ENCODE measurements at places on chromosomes 5 and 9. TPM values are rescaled to one million over a fixed set of nuclear protein-coding genes. Genes with fewer than 3 reads are reported as not detected.

- no peak overlapping the region for H3K27ac ChIP-seq
- H3K4me3 ChIP-seq: no peak overlapping the region
- H3K4me1 ChIP-seq: no peaks in the 10 kb centered on the region
- H3K27me3 ChIP-seq: no peaks in the 10 kb centered on the region
Measured at GRCh38 chr9:127598839-127599549, 13.1 kb upstream of the STXBP1 start.

GRCh38 chr5:122183098-122183787, 53.9 kb downstream of the ZNF474 start:
- no peak for DNase-seq
- H3K4me3 ChIP-seq: no peak overlapping the region
- no peaks in the 10 kb centered on the region for H3K27me3 ChIP-seq
- no peaks in the 10 kb centered on the region for H3K36me3 ChIP-seq

DNA sequence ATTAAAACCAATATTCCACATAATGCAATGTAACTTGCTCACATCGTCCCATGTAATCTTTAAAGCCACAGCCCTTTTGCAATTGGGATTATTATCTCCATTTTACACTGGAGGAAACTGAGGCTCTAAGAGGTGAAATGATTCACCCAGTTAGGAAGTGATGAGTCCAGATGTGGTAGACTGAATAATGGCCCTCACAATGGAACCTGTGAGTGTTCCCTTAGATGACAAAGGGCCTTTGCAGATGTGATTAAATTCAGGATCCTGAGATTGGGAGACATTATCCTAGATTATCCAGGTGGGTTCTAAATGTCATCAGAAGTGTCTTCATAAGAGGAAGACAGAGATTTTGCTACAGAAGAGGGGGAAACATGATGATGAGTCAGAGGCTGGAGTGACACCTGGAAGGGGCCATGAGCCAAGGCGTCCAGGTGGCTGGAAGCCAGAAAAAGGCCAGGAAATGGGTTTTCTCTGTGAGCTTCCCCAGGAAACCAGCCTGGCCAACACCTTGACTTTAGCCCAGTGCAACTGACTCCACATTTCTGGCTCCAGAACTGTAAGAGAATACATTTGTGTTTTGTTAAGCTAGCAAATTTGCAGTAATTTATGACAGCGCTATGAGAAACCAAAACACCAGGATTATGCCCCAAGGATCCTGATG, 139.1 kb downstream of the KCNIP1 start:
- no peaks in the 10 kb centered on the region for H3K27me3 ChIP-seq
- H3K4me3 ChIP-seq: no peak overlapping the region
- H3K4me1 ChIP-seq: no peaks in the 10 kb centered on the region
- H3K27ac ChIP-seq: no peak overlapping the region
- DNase-seq: no peak
- no peaks in the 10 kb centered on the region for H3K36me3 ChIP-seq

DNA sequence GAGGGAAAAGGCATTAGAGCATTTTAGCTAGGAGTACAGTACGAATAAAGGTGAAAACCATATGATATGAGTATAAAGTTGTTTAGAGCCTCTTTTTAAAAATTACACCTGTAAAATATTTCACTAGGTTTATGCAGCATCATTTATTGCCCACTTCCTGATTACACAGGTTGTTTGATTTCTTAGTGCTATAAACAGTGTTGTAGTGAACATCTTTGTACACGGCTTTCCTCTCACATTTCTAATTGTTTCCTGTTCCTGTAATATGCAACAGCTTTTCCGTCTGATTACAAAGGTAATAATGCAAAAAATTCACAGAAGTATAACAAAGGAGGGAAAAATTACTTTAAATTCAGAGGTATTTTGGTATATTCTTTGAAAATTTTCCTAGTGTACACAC, 13.0 kb downstream of the STOM start:
- peak overlapping the region; percentile 97 for H3K27ac ChIP-seq
- no peak for DNase-seq
- no peak overlapping the region for H3K4me3 ChIP-seq
- no peaks in the 10 kb centered on the region for H3K27me3 ChIP-seq

Gene PKD2L2
- total RNA-seq: not detected

Gene CEL
- 0.42 TPM for total RNA-seq

GRCh38 chr9:135614821-135615665, 24.3 kb downstream of the GLT6D1 start:
- no peaks in the 10 kb centered on the region for H3K27me3 ChIP-seq
- no peaks in the 10 kb centered on the region for H3K36me3 ChIP-seq
- DNase-seq: peak; percentile 89

- H3K36me3 ChIP-seq: no peaks in the 10 kb centered on the region
- no peak overlapping the region for H3K4me3 ChIP-seq
- H3K4me1 ChIP-seq: no peaks in the 10 kb centered on the region
- H3K27me3 ChIP-seq: no peaks in the 10 kb centered on the region
Measured at GRCh38 chr5:137115152-137115551, 384.0 kb downstream of the SPOCK1 start.

DNA sequence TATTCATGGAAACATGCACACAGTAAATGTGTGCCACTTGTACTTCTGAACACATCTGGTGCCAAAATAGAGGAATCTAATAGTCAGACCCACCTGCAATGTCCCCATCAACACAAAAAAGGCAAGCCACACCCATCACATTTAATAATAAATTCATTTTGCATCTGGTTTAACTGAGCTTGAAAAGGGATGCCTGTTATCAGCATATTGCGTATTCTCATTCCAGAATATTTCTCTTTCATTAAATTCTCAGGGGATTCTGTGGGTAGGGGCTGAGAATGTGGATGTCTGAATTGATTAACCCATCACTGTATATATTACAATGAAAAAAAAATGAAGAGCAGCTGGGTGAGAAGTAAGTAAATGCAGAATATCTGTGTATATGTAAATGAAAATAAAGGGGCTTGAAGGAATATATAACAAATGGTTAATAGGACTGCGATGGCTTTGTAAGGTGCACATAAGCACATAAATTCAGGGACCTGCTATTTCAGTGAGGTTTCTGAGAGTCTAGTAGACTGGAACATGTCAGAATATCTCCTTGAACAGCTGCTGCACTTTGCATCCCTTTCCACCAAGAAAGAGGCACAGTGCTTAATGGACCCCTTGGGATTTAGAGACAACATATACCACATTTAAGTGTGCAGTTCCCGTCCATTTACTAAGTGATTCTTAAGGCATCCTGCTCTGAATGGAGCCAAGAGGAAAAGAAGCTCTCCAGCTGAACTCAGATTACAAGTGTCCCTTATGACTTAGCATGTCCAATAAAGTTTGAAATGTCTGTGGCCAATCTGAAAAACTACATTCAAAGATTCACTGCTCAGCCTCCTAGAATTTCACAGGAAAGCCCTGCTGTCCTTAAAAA, 104.1 kb upstream of the NIPBL start:
- DNase-seq: peak; percentile 5
- H3K27me3 ChIP-seq: no peaks in the 10 kb centered on the region
- no peaks in the 10 kb centered on the region for H3K36me3 ChIP-seq
- H3K4me1 ChIP-seq: no peaks in the 10 kb centered on the region

Gene CEMIP2
- 144 TPM for total RNA-seq

DNA sequence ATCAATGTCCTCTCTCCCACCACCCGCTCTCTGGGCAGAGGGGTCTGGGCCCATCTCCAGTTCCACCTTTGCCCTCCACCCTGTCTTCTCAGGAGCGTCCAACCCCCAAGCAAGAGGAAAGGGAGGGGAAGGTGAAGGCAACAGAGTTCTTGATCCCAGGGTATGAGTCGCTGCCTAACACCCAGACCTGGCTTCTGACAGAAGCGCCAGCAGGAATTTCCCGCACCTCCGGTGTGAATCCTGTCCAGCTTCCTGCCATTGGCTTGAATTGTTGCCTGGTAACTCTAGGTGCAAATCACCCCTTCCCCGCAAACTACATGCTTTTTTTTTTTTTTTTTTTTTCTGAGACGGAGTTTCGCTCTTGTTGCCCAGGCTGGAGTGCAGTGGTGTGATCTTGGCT, 84.2 kb upstream of the IER5L start:
- H3K36me3 ChIP-seq: no peaks in the 10 kb centered on the region
- H3K4me1 ChIP-seq: peaks cover 24% of the 10 kb centered on the region
- H3K27ac ChIP-seq: peak overlapping the region; percentile 75
- H3K4me3 ChIP-seq: no peak overlapping the region
- DNase-seq: no peak
- no peaks in the 10 kb centered on the region for H3K27me3 ChIP-seq

DNA sequence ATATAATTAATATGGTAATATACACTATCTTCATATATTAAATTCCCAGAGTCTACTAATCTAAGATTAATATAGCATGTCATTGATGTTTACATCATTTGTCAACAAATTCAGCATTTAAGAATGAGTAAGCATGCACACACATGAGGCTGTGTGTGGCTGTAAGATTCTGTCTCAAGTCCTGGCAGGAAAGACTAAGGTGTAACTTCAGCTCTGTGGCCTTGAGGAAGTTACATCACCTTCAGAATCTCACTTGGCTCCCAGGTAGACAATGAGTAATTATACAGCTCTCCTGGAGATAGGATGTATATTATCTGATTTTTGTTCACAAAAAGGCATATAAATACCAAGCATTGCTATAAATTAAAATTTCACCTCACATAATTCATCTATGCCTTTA, 119.4 kb upstream of the IQGAP2 start:
- H3K4me3 ChIP-seq: no peak overlapping the region
- H3K4me1 ChIP-seq: no peaks in the 10 kb centered on the region
- no peaks in the 10 kb centered on the region for H3K36me3 ChIP-seq
- DNase-seq: no peak
- H3K27ac ChIP-seq: no peak overlapping the region
- no peaks in the 10 kb centered on the region for H3K27me3 ChIP-seq

- peak overlapping the region; percentile 86 for H3K4me3 ChIP-seq
- no peaks in the 10 kb centered on the region for H3K27me3 ChIP-seq
- H3K27ac ChIP-seq: peak overlapping the region; percentile 90
- H3K4me1 ChIP-seq: peaks cover 39% of the 10 kb centered on the region
- peaks cover 59% of the 10 kb centered on the region for H3K36me3 ChIP-seq
Measured at GRCh38 chr9:133355881-133356357, 368 bp downstream of the SURF1 start.

Gene HTR1A
- total RNA-seq: not detected

Gene ZNF454
- total RNA-seq: 2.3 TPM

- no peak for DNase-seq
- H3K27me3 ChIP-seq: no peaks in the 10 kb centered on the region
- H3K4me1 ChIP-seq: peaks cover 4% of the 10 kb centered on the region
- peak overlapping the region; percentile 24 for H3K4me3 ChIP-seq
Measured at GRCh38 chr5:35924122-35924949, 14.1 kb downstream of the CAPSL start.

Gene SPATA31D1
- not detected for total RNA-seq

Gene C5orf34
- 1.6 TPM for total RNA-seq

DNA sequence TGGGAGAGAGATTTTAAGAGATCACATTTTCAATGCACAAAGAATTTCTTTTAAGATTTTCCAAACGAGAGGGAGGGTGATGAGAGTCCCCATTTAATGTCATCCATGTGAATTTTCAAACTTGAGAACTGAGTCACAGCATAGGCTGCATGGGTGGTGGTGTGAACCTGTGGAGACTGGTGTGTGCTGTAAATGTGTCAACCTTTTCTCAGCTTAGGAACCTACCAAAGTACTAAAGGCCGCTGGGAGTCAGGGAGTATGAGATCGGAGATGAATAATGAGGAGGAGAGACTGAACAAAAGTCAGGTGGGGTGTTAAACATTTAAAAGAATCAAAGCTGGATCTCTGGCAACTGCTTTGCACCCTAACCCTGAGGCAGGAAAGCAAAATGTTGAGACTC, 7.5 kb downstream of the ALDH1A1 start:
- DNase-seq: no peak
- no peaks in the 10 kb centered on the region for H3K27me3 ChIP-seq
- H3K27ac ChIP-seq: no peak overlapping the region
- H3K4me1 ChIP-seq: no peaks in the 10 kb centered on the region
- H3K36me3 ChIP-seq: no peaks in the 10 kb centered on the region

Gene HACD4
- 20.3 TPM for total RNA-seq

Gene SEMA5A
- total RNA-seq: 2.7 TPM

Gene FGF1
- total RNA-seq: 2.9 TPM

DNA sequence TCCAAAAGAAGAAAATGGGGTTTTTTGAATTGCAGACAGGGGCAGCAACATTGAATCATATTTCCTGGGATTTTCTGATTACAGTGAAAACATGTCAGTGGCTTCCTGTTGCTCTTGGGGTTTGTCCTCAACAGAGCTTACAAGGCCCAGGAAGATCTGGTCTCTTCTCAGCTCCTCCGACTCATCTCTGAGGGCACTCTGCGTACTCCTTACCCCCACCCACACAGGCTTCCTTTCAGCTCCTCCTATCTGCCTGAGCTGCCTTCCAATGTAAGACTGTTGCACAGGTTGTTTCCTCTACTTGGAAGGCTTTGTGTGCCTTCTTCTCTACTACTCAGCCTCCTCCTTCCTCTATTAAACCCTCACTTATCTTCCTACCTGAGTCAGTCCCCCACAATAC, 245.1 kb upstream of the MEF2C start:
- H3K4me3 ChIP-seq: no peak overlapping the region
- no peak for DNase-seq
- H3K4me1 ChIP-seq: no peaks in the 10 kb centered on the region
- no peak overlapping the region for H3K27ac ChIP-seq

DNA sequence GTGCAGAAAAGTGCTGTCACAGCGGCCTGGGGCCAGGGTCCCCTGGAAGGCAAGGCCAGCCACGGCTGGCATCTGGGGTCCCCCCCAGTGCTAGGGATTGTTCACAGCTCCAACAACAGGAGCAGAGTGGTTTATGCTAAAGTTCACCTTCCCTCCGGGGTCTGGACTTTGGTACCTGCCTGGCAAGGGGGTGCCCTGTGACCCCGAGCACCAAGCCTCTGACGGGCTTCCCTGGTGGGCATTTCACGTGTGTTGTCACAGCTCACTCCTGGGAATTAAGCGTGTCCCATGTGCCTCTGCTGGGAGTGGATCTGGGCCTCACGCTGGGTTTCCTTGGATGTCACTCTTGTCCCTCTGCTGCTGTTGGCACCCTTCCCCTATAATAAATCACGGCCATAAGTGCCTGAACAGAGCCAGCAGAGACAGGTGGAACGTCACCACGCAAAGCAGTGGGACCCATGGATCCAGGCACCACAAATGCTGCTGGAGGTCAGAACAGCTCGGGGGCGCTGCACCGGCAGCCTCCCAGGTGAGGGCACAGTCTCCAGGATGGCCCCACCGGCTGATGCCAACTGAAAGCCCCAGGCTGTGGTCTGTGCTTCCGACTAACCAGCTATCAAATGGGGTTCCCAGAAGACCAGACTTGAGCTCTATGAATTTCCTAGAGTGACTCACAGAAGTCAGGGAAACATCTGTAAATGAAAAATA, 17.8 kb upstream of the ZDHHC11 start:
- H3K4me1 ChIP-seq: peaks cover 10% of the 10 kb centered on the region
- H3K27me3 ChIP-seq: no peaks in the 10 kb centered on the region
- H3K27ac ChIP-seq: no peak overlapping the region

GRCh38 chr5:61449804-61450492, 117.9 kb downstream of the ZSWIM6 start:
- H3K4me1 ChIP-seq: peaks cover 39% of the 10 kb centered on the region
- no peaks in the 10 kb centered on the region for H3K27me3 ChIP-seq
- H3K36me3 ChIP-seq: no peaks in the 10 kb centered on the region
- H3K4me3 ChIP-seq: no peak overlapping the region
- H3K27ac ChIP-seq: peak overlapping the region; percentile 58
- DNase-seq: no peak

Measured in esophagus muscularis mucosa (tissue), 4 donors.